Activated naive CD4-positive, alpha-beta T cell (primary cell): ENCODE measurements at places on chromosomes 2 and 18.

DNA sequence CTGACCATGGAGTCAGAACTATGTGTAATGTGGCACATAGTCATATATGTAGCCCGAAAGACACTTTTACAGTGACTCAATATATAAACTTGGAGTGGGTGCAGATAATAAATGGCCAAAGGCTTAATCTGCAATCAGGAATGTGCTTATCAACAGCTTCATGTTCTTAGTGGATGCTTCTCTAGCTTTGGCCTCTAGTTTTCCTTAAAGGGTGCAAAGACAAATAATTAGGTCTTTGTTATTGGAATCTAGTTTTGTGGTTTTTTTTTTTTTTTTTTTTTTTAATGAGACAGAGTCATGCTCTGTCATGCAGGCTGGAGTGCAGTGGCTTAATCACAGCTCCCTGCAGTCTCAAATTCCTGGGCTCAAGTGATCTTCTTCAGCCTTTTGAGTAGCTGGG, 625.6 kb downstream of the EPHA4 start:
- DNase-seq, result no peak

DNA sequence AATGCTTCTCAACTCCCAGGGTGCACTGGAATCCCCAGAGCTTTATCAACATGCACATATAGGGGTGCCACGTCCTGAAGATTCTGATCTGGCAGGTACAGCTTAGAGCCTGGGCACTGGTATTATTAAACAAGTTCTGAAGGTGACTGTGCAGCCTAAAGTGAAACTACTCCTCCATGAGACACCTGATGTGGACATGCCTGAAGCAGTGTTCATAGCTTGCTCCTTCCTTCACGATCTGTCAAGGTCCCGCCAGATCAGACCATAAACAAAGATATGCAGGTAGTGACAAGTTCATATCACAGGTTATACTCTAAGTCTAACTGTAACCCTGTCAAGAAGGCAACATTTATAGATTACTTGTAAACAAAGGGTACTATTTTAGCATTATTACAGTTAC, 65.3 kb upstream of the DNER start:
- DNase-seq, result no peak

DNA sequence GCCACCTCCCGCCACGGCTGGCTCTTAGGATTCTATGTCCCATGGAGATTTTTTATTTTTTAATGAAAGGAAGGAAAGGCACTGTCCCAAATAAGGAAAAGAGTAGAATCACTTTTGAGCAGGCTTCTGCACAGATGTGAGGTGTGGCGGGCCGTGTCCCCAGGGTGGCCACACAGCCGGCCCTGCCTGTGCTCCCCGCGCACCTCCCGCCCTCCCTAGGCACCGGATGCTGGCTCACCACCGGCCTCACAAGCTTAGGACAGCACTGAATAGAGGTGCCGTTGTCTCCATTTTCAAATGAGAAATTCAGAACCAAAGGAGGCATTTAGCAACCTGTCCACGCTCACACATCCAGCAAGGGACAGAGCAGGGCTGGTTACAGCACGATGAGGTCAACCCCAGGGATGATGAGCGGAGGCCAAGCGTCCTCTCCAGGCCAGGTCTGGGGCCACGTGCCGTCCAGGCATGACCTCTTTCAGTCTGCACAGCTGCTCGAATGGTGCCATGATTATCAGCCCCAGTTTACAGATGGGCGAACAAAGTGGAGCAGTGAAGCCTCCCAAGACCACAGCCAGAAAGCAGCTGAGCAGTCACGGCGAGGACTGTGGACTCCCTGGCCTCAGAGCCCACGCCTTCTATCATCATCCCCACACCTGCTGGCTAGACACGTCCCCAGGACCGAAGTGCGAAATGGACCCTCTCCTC, 20.7 kb upstream of the TEX51 start:
- no peak for DNase-seq

- DNase-seq, result no peak
Measured at GRCh38 chr2:66432801-66433694, 1.9 kb upstream of the MEIS1 start.

DNA sequence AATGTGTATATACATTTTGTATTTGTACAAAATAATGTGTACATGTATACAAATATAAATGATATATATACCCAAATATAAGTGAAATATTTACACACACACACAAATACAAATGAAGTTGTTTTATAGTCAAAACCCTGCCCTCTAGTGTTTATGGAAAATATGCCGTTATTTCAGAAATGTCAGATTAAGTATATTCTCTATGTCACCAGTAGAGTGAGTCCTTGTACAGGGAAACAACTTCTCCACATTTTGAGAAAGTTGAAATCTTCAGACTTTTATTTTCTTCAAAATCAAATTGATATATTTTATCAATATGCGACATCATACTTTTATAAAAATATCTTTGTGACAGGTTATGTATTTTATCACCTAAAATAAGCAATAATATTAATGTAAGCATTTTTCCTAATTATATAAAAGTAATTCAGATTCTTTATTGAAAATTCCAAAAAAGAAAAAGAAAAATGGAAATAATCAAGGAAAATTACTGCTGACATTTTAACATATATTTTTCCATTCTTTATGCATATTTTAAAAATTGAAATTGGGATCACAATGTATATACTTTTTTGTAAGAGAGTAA, 22.4 kb downstream of the ARL6IP6 start:
- no peak for DNase-seq

DNA sequence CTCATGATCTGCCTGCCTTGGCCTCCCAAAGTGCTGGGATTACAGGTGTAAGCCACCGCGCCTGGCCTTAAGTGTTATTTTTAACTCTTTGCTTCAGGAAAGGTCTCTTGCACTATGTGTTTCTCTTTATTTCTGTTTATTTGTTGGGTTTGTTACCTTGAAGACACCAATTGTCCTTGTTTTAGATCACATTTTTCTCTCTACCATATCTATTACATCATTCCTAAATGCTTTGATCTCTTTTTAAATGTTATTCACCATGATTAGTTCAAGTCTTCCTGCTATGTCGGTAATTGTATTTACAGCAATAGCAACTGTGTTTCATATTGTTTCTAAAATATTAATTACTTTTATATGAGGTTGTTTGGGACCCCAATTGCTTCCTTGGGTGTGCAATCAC, 77.7 kb downstream of the CDC42EP3 start:
- no peak for DNase-seq

- DNase-seq, result no peak
Measured at GRCh38 chr2:171793691-171794678, 100.1 kb downstream of the SLC25A12 start.

DNA sequence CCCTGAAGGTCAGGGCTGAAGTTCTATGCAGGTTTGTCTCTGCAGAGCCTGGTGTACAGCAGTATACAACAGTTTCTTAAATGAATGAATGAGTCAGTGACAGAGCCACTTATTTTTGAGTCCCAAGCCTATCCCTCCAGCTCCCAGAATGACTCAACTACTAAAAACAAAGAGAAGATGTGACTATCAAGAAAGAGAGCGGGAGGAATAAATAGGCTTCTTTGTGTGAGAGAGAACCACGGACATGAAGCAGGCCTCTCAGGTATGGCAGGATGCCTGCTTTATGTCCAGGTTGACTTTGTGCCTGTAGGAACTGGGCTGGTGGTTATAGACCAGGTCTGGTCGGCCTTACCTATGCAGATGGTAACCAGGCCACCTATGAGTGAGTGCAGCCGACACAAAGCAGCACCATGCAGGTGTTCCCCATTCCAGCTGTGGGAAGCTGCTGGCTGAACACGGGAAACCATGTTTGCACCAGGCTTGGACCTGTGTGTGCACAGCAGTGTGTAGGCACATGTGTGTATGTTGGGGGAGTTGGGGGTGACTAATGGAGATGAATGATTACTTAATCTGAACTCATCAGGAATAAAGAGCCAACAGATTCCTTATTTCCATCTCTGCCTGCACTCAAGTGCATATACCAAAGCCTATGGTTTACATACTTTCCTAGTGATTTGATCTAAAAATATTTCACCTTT, 171.0 kb downstream of the OSR1 start:
- no peak for DNase-seq

- no peak for DNase-seq
Measured at GRCh38 chr2:42787788-42788477, 4.5 kb downstream of the HAAO start.

DNA sequence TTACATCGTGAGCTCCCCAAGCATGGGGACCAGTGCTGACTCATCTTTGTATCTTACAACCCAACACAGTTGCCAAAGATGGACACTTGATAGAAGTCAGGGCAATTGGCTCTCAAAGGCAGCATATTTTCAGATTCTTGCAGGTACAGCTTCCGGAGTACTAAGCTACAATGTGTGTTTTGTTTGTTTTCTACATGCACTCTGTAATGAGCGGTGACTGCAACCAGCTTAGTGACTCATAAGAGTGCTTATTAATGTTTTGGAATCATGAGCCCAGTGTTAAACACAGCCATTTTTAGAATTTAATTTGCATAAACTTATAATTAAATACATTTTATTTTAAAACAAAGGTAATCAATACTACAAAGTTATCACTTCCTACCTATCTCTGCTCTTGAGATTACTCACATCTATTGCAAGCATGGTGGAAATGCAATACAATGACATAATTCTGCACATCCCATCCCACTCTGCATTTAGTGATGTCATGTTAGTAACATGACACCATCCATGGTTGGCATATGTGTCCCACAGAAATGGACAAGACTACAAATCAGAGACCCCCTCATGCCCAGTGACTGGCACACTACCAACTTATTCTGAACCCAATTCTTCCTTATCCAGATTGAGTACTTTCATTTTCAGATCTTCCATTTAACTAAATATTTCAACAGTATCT, 399.8 kb upstream of the ST6GAL2 start:
- DNase-seq, result no peak

- no peak for DNase-seq
Measured at GRCh38 chr2:236774171-236774570, 204.5 kb downstream of the ACKR3 start.

DNA sequence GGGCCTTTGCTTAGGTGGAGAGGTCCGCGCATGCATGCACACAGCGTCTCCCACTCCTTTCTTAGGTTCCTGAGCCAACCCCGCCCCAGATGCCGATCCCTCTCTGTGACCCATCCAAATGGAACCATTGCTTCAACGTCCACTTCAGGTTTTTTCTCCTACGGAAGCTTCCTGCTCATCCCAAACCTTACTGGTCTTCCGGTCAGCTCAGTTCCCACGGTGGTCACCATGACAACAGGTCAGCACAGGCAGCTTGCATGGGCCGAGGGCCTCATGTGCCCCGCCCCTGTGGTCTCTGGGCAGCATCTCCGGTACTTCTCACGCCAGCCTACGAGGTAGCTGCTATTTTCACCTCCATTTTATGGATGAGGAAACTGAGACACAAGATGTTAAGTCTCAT, 163.7 kb downstream of the SOCS6 start:
- DNase-seq, result no peak

GRCh38 chr2:221530653-221531037, 41.5 kb downstream of the EPHA4 start:
- no peak for DNase-seq

- no peak for DNase-seq
Measured at GRCh38 chr2:221467610-221468009, 104.5 kb downstream of the EPHA4 start.

- no peak for DNase-seq
Measured at GRCh38 chr2:66559672-66560071, 124.7 kb downstream of the MEIS1 start.
